ENCODE measurements at places on chromosomes 16 and 17.

- DNase-seq: no peak
Observed at GRCh38 chr17:47738178-47738577, 5.1 kb downstream of the TBX21 start.

DNA sequence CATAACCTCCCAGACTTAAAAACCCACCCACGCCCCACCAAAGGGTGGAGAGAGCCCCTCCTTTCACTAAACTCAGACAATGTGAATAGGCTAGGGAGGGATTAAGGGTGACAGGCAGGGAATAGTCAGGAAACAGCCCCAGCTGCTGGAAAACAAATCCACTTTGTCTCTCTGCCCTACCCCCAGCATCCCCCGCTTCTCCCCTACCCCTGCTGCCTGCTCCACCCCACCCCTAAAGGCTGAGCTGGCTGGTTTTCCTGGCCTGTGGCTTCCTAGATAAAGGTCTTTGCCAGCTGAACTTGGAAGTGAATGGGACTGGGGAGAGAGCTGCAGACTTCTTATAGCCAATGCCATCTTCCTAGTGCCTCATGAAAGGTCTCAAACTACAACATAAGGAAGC is 15.0 kb downstream of the CAVIN1 start:
- no peak for DNase-seq

GRCh38 chr17:63024716-63025115 is 58.7 kb downstream of the TANC2 start:
- no peak for DNase-seq

GRCh38 chr17:57260325-57261083 is 4.2 kb downstream of the MSI2 start:
- DNase-seq: no peak

GRCh38 chr16:3650631-3651265 is 3.7 kb upstream of the DNASE1 start:
- DNase-seq: peak; percentile 14

Data from omental fat pad (tissue), 4 donors.